ENCODE measurements at places on chromosomes 6 and 20.

DNA sequence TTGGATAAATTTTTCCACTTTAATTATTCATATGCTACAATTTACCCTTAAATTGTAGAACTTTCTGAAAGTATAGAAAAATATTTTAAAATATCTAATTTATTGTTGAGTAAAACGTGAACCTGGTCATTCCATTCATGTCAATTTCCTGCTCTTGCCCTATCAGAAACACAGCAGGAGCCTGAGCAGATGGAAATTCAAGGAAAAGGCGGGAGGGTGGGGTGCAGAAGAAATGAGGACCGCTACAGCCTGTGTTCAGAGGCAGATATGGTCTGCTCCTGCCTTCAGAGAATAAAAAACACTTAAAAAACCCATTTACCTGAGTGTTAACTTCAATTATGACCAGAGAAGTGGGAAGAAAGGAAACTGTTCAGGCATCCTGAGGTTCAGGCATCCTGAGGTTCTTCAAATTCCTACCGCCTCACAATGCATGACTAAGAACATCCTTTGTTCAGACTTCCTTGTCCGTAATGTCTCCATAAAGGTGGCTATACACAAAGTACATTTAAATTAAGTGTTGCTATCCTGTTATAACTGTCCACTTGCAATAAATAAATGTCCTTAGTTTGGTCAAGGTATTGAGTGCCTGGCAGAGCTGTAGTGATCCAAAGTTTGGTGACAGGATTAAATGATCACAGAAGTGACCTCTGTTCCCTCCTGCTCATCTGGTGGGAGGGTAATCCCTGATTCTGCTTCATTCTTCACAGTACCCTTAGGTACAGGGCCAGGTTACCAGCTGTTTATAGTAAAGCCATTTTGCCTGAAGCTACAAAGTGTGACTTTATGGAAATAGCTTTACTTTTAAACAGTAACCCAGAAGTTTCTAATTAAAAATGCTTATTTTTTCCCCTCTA is 109.1 kb downstream of the MAN1A1 start:
- no peak for DNase-seq

DNA sequence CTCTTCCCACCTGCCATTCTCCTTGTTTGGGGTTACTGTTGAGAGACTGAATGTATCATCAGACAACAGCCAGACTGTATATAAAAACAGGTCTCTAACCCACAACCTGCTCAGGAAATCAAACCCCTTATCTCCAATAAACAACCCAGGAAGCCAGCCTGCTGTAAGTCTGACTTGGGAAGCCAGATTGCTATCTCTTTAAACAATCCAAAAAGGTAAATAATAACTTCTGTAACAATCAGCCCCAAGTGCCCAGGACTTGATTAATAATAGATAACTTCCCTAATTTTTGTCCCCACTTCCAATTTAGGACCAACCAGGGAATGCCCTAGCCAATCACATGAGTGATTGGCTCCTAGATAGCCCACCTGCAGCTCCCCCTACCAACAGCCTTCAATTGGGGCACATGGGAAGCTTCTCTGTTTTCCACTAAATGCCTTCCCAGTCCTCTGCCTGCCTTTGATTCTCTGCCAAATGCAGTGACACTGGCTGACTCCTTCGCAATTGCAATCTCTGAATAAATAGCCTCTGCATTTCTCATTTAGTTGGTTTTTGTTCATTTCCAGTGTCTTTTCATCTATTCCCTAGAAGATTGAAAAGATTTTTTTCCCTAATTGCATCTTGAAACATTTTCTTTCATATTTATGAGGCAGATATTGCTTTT is 117.1 kb upstream of the TAB2 start:
- no peak for DNase-seq

DNA sequence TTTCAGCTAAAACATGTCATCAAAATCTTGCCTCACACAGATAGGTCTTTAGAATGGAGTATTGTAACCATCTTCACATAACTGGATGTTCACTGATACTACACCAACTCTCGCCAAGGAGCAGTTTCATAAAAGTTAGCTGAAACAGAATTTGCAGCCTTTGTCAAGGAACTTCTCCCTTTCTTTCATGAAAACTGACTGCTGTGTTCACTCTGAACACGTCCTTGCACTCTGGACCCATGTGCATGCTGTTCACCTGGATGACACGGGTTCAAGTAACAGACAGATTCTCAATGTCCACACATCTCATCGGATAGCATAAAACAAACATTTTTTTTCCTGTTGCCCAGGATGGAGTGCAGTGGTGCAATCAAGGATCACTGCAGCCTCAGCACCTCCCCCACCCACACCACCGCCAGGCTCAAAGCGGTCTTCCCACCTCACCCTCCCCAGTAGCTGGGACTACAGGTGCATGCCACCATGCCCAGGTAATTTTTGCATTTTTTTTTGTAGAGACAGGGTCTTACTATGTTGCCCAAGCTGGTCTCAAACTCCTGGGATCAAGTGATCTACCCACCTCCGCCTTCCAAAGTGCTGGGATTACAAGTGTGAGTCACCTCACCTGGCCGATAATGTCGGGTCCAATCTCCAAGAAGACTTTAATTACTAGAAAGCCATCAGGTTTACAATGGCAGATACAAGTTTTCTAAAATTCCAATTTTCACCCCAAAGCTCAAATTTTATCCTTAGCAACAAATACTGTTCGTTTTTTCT is 9.4 kb downstream of the DIDO1 start:
- DNase-seq: no peak

DNA sequence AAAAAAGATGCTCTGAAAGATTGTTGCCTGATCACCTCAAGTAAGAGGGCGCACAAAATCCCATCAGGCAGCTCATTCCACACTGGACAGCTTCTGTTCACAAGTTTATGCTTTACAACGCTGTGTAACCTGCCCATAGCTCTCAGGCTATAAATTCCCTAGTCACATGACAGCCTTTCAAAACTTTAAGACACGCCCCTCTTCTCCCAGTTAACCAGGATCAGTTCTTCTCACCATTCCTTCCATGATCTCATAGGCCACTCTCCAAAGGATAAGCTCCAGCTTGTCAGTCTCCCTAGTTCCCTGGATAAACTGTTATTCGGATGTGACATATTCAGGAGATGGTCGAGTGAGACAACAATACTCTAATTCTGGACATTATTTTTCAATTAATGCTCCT is 15.0 kb downstream of the ADNP start:
- no peak for DNase-seq

DNA sequence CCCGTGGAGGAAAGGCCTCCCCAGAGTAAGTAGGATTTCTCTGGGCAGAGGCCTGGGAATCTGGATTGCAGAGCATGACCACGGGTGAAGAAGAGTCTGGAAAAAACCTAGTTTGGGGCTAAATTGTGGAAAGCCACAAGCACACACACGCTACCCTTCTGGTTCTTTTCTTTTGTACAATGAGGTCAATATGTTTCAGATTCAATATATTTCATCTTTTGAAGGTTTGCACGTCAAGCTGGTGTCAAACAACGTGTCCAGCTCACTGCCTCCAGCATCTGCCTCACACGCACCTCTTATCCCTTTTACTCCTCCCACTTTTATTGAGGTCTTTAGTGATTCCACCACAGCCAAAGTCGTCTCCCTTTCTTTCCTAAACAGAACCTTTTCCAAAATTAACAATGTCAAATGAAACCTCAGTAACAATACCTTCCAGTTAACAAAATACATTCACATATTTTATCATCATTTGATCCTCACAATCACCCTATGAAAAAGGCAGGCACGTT is 773 bp upstream of the EPB41L2 start:
- no peak for DNase-seq

DNA sequence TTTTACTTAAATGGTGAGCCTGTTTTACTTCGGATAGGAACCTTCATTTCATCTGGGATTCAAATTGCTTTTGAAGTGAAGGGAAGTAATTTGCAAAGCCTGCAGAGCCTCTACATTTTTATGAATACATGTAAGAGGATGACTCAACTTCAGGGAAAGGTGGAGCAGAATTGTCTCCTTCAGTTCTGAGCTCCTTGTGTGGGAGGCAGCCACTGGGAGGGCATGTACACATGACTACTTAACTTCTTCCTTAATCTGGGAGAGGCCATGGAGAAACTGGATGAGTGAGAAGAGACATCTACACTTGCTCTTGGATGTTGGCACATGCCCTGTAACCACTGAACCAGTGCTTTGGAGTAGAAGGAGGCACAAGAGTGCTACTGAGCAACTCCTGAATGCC is 145.1 kb upstream of the NRSN1 start:
- DNase-seq: no peak

DNA sequence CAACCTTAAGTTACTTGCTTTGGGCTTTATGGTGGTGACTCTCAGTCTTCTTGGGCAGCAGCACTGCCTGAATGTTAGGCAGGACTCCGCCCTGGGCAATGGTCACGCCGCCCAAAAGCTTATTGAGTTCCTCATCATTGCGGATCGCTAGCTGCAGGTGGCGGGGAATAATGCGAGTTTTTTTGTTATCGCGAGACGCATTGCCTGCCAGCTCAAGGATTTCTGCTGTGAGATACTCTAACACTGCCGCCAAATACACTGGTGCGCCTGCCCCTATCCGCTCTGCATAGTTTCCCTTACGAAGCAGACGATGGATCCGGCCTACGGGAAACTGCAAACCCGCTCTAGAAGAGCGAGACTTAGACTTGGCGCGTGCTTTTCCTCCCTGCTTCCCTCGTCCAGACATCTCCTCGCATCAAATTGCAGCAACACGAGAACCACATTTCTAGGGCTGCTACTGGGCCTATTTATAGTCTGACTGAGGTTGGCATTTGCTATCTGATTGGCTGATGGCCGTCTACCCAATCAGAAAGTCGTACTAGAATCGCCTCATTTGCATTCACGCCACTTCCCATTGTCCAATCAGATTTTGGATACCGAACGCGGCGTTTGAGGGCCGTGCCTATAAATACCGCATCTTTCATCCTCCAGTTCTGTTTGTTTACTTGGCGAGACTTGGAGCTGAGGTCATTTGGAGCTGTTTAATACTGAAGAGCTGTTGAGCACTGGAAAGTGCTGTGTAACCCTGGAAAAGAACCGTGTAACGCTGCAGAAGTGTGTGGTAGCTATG is 28.2 kb upstream of the SLC17A4 start:
- DNase-seq: no peak
